ENCODE measurements at places on chromosomes 4 and X. TPM values are rescaled to one million over a fixed set of nuclear protein-coding genes. Genes with fewer than 3 reads are reported as not detected.

Gene PPA2
- 82.9 TPM for total RNA-seq

Gene NWD2
- 7.8 TPM for total RNA-seq

Gene SYP
- total RNA-seq, result 0.46 TPM

Gene RAB40AL
- total RNA-seq, result 0.84 TPM

Gene PDE6B
- total RNA-seq, result 0.32 TPM

Gene NAP1L3
- 0.84 TPM for total RNA-seq

Gene TAF7L
- total RNA-seq, result 0.63 TPM

Gene GIMD1
- total RNA-seq, result not detected

Gene CORIN
- total RNA-seq, result 0.48 TPM

Gene GDPD2
- total RNA-seq, result not detected

Gene GPC4
- 13.1 TPM for total RNA-seq

Gene CFAP99
- total RNA-seq, result 0.60 TPM

Gene PLAC8
- total RNA-seq, result 2.7 TPM

Gene PAGE5
- total RNA-seq, result not detected

Gene ADGRG4
- total RNA-seq, result 0.38 TPM

Gene CXorf49
- not detected for total RNA-seq

Gene GLRA3
- not detected for total RNA-seq

Gene SPATA18
- 1.9 TPM for total RNA-seq

Gene ARAF
- total RNA-seq, result 39.9 TPM

Gene GABRG1
- total RNA-seq, result not detected

Gene ASB5
- total RNA-seq, result not detected

Gene ATP8A1
- total RNA-seq, result 14.0 TPM

Gene RTL3
- 0.56 TPM for total RNA-seq

Gene MAGEA12
- not detected for total RNA-seq

Gene ZNF718
- total RNA-seq, result 14.7 TPM

Gene CFI
- total RNA-seq, result 53.6 TPM

Gene PPEF1
- not detected for total RNA-seq

Gene SEL1L3
- total RNA-seq, result 19.9 TPM

Gene PRKG2
- 1.1 TPM for total RNA-seq

Gene CHRNA9
- total RNA-seq, result not detected

Gene ATXN3L
- not detected for total RNA-seq

Gene MAGIX
- total RNA-seq, result 7.3 TPM

Gene SLC2A9
- total RNA-seq, result 6.6 TPM

Gene FAM156B
- 25.5 TPM for total RNA-seq

Gene HMGN5
- 4.3 TPM for total RNA-seq

Gene GABRQ
- total RNA-seq, result not detected

Gene TFE3
- total RNA-seq, result 120 TPM

Gene RGS12
- total RNA-seq, result 12.3 TPM

Gene LAGE3
- 17.9 TPM for total RNA-seq

Gene FABP2
- not detected for total RNA-seq

Gene HELQ
- total RNA-seq, result 17.6 TPM

Gene OPN1MW
- total RNA-seq, result not detected

Data from omental fat pad (tissue), 4 donors.